ENCODE measurements at places on chromosomes 5 and 9.

GRCh38 chr9:108973895-108974294 is 39.4 kb downstream of the CTNNAL1 start:
- DNase-seq, result no peak

DNA sequence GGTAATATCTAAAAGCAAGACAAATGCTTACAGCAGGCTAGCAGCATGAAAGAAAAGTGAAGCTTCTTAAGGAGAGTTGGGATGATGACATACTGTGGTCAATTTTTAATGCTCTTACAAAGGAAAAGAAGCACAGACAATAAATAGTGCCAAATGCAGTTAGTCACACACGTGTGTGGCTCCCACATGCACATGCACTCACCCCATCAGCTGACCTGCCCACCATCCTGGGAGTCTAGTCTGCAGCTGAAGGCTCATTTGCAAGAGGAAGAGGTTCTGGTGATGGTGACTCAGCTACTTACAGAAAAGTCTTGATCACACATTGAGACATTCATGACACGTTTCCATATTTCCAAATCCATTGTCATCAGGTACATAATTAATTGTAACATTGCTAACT is 129.3 kb downstream of the MRPL36 start:
- DNase-seq, result no peak

DNA sequence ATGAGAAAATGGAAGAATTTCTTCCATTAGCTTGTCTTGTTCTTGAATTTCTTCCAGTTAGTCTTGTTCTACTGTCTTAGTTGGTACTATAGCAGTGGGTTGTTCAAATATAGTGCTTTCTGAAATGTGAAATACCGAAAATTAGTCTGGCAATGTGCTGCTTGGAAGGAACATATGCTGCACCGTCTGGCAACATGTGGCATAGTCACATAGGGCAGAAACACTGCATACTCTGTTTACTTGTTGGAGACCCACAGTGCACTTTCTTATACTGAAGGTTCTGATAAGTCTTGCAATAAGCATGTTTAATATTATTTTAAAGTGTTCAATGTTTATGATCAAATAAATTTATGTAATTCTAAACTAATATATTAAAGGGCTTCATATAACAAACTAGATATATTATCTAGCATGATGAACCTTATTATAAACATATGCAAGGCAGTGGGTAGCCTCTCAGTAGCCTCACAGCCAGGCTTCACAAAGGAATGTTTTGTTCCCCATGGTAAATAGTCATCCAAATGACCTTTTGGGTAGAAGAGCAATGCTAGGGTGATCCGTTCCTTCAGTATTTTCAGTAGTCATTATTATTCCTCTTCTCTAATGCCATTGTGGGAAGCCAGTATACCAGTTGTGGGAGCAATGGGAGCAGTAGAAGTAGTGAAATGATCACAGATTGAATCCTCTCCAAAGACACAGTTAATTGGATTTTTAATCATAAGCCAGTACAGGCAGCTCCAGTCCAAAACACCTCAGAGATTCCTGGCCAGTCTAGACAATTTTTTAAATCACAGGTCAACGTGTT is 1106.7 kb downstream of the DTWD2 start:
- no peak for DNase-seq

DNA sequence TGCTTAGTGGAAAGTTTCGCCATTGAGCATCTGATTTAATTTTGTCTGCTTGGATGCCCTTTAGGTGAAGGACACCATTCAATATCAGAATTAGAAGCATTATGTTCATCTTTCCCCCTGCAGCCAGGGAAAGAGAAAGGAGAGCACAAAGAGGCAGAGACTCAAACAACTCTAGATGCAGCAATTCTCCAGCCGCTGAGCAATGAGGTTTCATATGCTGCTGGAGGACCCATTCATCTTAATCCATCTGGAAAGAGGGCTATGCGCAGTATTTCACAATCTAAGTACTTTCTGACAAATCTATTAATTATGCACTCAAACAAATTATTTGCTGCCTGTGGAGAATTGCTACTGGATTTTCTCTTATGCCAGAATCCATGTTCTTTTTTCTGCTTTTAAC is 527.0 kb upstream of the TUSC1 start:
- DNase-seq, result no peak

DNA sequence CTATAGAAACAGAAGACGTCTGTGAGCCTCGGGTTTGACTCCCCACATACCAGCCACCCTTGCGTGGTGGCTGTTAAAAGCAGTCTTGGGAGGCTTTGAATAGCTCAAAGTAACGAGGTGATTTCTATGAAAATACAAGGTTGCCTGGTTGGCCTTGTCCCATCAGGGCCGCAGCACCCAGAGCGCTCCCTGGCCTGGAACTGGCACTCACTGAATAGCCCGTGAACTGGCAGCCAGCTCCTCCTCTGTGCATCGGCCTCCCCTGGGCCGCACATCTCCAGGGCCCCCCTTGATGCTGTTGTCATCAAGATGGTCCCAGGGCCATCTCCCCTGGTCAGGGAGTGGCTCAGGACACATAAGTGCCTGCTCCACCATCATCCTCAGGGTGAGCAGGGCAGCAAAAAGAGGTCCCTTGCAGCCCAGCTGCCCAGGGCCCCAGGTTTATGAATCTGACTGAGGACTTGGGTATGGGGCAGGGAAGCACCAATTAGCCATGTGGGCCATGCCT is 144.6 kb upstream of the PPP1R26 start:
- DNase-seq, result no peak

DNA sequence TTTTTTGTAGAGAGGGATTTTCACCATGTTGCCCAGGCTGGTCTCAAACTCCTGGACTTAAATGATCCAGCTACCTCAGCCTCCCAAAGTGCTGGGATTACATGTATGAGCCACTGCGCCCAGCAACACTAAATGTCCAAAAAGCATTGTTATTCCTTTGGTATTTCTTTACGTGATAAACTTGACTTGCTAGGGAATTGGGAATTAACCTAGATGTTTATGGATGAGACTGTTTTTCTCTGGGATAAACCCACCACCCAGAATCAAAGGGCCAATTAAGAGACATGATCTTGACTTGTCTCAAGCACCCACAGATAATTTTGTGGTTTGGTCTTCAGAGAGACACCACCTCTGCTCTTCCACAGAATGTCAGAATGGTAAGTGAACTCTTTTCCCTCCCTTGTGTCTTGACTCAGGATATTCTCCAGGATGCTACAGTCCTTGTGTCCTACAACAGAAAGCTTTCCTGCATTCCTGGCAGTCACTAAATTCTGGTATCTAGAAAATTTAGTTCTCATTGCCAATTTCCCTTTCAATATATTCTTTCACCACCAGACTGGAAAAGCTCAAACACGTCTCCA is 55.7 kb downstream of the ALDH1A1 start:
- no peak for DNase-seq

- no peak for DNase-seq
Observed at GRCh38 chr5:134177369-134178095, 782 bp upstream of the SKP1 start.

DNA sequence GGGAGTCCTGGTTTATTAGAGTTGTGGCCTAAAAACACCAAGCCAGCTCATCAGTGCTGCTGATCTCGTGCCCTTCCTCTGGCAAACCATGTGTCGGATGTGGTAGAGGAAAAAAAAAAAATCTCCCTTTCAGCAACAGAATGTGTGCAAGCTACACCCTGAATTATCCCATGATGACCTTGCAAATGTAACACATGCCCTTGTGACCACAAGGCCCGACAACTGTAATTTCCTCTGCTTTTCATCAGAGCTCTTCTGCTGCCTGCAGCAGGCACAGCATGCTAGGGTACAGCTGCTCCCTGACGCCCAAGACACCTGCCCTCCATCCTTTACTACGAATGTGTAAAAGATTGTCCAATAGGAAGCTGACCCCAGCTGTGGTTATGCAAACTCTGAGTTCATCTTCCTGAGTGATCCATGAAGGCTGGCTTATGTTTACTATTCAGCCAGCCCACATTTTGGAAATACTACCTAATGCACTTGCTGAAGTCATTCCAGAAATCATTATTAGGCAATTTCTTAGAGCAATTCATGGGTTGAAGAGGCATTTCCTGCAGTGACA is 14.6 kb upstream of the BNC2 start:
- DNase-seq, result no peak

DNA sequence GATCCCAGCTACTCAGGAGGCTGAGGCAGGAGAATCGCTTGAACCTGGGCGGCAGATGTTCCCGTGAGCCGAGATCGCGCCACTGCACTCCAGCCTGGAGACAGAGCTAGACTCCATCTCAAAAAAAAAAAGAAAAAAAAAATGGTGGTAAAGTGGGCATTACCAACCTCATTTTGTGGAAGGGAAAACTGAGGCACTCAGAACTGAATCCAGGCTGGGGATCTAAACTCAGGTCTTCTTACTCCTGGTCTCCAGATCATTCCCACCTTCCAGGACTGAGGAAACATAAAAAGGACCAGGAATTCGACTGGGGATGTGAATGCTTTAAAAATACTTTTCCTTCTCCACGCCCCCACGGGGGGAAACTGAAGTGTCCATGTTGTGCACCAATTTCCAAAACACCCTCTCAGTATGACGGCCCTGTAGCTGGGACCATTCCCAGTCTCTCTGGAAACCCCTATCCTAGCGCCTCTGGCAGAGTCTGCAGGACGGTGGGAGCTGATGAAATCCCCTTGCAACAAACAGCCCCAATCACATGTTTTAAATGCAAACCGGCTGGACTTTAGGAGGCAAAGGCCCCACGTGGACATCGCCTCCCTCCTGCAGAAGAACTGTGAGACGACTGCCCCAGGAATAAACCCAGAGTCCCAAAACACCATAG is 8.9 kb upstream of the AKNA start:
- no peak for DNase-seq

DNA sequence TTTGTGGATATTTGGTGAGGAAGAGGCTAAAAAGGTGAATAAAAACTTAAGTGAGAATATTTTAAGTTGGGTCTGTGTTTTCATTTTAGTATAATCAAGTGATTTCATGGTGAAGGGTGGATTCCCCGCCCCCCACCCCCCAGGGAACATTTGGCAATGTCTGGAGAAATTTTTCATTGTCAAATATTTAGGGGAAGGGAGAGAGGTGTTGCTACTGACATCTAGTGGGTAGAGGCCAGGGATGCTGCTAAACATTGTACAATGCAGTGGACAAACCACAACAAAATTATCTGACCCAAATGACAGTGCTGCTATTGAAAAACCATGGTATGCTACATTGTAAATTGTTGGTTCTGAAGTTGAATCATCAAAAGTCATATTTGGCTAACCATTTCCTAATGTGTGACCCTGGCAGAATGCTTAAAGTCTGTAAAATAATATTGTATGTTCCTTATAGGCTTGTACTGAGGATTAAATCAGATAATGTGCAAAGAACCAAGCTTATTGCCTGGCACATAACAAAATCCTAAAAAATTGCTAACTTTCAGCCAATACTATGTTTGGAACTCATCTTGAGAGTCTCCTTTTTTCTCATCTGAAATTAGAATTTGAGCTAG is 5.6 kb downstream of the C5orf24 start:
- no peak for DNase-seq

- no peak for DNase-seq
Observed at GRCh38 chr5:96253140-96253539, 179.9 kb downstream of the PCSK1 start.

DNA sequence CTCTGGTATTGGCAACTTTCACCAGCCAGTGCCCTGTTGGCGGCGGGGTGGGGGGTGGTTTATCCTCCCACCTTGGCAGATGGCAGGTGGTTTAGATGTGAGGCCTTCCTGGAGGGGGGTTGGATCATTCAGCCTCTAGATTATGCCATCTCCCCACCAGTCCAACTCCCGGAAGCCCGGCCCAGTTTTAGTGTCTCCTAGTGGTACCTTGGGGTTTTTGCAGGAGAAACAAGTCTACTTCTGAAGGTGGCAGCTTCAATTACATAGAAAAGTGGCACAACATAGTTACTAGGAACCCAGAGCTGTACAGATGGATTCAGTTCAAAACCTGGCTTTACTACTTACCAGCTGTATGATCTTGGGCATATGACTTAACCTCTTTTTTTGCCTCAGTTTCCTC is 11.3 kb downstream of the PRLR start:
- DNase-seq, result no peak
